ENCODE measurements at places on chromosomes 5 and 9. TPM values are rescaled to one million over a fixed set of nuclear protein-coding genes. Genes with fewer than 3 reads are reported as not detected.

- DNase-seq, result no peak
Measured at GRCh38 chr5:52452098-52452497, 335.6 kb upstream of the ITGA1 start.

DNA sequence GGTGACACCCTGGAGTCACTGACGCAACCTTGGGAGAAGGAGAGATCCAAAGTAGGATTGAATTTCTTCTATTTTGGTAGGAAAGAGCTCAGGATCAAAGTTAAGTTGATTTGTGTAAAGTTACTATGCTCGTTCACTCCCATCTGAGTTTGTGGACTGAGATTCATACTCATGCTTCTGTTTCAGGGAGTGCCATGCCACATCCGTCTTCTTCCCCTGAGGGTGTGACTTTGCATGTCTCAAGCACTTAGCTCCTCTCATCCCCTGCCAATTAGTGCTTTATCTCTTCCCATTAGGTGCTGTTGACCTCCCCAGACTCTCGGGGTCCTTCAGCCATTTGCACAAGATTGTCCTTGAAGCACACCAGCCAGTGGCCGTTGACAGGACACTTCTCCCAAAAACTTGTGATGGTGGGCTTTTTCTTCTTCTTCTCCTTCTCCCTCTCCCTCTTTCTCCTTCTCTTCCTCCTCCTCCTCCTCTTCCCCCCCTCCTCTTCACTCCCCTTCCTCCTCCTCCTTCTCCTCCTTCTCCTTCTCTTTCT lies 232.2 kb upstream of the KLF4 start:
- no peak for DNase-seq

DND1 gene
- 0.30 TPM for total RNA-seq

GRCh38 chr9:104539275-104539674 lies 2.6 kb upstream of the OR13C3 start:
- no peak for DNase-seq

GRCh38 chr9:8408575-8409190 lies 609.1 kb upstream of the DMAC1 start:
- DNase-seq, result no peak

TEX48 gene
- not detected for total RNA-seq

DNA sequence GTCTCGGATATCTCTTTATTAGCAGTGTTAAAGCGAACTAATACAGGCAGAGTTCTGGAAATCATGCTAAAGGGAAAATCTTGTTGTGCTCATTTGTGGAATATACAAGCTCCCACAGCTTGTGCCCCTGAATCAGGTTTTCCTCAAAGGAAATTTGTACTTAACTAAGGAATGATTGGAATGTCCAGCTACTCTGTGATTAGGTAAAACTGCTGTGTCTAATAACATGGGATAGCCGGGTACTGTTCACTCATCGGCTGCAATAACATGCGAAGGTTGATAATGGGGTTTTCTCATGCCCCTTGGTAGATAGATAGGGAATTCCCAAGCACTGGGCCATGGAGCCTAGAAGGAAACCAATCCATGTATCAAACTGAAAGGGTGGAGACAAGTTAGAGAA lies 306.7 kb downstream of the NR2F1-AS1 start:
- no peak for DNase-seq

RASEF gene
- 4.9 TPM for total RNA-seq

NTNG2 gene
- 1.6 TPM for total RNA-seq

NPDC1 gene
- total RNA-seq, result 15.4 TPM

- DNase-seq, result no peak
Measured at GRCh38 chr5:134088291-134088690, 26.2 kb upstream of the TCF7 start.

DNA sequence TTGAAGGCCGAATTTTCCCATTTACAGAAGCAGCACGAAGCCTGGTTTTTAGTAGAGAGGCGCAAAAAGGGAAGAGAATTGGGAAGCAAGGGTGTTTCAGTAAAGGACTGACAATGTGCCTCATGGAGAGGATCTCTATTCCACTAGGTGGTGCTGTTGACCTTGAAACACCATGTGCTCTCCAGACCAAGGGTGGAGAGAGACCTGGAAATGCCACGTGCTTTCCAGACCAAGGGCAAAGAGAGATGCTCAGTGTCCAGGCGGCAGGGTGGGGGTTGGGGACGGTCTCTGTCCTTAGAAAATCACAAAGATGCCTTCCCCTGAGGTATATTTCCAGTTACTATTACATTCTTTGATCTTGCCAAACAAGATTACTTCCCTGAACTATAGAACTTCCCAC lies 425.3 kb downstream of the CSNK1G3 start:
- DNase-seq, result no peak

DNA sequence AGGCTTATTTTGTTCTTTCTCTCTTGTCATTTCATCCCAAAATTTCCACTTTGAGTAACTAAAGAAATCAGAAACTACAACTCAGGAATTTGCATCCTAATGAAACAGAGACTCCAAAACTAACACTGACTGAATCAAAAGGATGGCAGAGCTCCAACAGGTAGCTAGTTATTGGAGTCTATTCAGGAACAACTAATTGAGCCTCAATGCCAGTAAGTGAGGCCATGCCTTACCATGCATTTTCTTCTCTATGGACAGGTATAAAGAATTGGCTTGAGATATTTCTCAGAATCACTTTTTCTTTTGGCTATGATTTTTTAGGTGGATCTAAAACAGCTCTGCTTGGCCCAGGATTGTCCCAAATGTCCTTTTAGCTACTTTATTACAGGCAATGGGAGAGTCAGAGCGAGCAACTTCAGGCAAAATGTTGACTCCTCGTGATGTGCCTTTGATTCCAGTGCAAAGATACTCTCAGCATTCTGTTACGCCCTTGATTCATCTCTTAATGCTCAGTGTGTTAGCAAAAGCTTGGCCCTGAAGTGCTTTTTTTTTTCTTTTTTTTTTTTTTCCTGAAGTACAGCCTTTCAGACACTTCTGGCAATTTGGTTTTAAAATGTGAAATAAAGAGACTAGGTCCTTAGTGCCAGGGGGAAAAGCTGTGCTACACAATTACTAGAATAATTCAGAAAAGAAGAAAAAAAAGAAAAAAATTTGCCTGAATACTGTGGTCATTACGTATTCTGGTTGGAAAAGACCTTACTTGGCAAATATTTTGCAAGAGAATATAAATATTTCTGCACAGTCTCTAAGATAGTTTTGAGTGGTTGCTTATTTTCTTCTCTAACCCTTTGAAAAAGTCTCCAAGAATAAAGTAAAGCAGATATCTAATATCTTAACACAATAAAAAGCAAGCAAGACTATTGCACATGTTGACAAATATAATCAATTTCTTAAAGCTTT lies 423.7 kb downstream of the ANXA1 start:
- DNase-seq, result no peak
